Thymus (tissue), 14 donors: ENCODE measurements at places on chromosomes 5 and 9. TPM values are rescaled to one million over a fixed set of nuclear protein-coding genes. Genes with fewer than 3 reads are reported as not detected.

DNA sequence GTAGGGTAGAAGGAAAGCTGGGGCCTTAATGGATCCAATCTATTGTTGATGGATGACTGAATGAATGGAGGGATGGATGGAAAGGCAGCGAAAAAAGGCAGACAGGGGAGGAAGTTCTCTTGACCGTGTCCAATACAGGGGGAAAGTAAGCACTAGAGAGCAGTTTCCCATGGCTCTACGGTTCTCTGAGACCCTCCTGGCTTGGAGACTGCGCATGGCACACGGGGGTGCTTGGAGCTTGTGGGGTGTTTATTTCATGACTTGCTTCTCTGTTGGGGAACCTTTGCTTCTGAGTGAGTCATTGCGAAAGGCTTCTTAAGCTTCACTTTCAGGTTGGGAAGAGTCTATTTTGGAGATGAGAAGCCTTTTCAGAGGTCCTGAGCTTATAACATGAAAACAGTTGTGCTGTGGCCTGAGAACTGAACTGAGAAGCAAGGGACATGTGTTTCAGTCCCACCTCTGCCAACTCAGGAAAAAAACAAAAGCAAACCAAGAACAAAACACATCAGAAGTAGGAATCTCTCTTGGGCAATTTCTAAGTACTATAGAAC, 12.8 kb upstream of the TEX48 start:
- no peak for DNase-seq

DNA sequence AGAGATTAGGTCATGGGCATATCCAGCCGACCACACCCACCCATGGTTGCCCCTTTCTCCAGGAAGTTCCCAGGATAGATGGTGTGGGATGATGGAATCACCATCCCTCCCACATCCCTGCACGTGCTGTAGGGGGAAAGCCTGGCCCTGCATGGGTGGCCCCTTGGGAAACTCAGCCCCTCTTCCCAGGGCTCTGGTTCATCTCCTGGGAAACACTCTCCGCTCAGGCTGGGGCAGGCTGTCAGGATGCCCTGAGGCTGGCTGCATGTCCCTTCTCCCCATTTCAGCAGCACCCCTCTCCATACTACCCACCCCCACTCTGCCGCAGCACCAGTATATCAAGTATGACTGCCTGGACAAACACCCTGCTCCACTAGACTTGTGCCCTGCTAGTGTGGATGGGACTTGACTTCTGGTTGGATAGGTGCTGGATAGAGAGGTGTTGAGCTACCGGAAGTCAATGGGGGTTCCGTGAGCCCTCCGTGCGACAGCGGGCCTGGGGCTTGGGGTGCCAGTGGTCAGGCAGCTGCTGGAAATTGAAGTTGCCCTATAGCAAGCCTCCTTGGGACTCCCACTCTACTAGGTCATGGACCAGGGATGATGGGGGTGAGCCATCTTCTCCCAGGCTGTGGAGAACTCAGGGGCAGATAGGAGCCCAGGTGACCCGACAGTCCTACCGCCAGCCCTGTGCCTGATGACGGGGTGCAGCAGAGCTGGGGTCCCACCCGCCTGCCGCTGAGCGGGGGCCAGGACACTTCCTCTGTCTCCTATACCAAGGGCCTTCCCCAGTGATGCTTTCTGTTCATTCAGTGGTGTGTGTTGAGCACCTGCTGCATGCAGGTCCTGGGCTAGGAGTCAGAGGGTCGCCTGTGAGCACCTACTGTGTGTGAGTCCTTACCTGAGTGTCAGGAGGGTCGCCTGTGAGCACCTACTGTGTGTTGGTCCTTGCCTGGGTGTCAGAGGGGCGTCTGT, 69.4 kb upstream of the COL5A1 start:
- no peak for DNase-seq

The IL5 gene
- total RNA-seq, result not detected

DNA sequence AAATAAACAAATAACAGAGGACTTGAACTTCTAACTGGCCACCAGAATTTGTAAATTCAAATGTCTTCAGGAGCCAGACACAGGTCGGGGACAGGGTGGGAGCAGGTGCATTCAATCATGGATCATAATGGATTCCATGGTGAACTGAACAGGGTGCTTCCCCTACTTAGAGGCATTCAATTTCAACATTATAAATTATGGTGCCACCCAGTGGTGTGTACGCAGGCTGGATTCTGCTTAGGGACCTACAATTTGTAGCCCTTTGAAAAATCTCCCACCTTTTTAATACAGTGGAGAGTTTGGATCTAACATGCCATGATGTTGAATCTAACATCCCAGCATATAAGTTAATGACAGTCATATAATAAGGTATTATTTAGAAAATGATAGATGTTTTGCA, 22.3 kb downstream of the KLF9 start:
- DNase-seq, result no peak

DNA sequence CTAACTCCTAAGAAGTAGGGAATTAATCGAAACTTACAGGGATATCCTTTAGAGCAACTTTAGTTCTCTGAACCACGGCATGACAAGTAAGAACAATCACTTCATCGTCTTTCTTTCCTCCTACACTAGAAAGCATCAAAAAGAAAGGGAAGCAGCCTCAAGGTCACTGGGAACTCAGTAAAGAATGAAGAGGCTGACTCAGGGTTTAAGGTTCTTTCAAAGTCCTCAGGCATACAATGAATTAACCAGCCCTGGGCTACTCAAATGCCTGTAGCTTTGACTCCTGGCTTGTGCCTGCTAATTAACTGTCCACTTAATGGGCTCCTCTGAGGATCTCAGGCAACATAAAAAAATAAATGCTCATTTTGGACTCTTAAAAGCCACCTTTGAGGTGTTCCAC, 102.0 kb downstream of the TRIM32 start:
- no peak for DNase-seq
